Stimulated activated CD4-positive, alpha-beta T cell treated with anti-CD3 and anti-CD28 coated beads, Interleukin-2, amount 100 ng/mL, for 24 hours (primary cell): ENCODE measurements at places on chromosomes 16 and 17.
A peak's percentile ranks its signal among the peaks of the same experiment; 100 is the strongest.

DNA sequence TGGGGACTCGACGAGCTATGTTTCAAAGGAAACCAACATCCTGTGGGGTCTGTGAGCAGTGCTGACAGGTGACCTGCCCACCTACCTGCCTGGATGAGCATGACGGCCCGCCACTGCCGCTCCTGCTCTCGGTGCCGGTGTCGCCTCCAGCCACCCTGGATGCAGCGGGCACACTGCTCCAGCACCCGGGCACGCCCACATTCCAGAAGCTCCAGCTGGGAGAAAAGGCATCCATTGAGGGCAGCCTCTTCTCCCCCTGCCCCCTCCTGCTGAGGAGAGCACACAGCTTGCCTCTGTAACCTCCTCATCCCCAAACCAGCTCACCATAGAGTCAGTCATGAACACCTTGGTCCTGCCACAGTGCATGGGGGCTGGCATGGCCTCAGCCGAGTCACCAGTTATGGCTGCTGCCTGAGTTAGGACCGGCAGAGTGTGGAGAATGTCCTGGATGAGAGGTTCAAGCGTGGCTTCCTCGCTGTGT is 14.3 kb downstream of the ZNHIT3 start:
- no peak for DNase-seq

DNA sequence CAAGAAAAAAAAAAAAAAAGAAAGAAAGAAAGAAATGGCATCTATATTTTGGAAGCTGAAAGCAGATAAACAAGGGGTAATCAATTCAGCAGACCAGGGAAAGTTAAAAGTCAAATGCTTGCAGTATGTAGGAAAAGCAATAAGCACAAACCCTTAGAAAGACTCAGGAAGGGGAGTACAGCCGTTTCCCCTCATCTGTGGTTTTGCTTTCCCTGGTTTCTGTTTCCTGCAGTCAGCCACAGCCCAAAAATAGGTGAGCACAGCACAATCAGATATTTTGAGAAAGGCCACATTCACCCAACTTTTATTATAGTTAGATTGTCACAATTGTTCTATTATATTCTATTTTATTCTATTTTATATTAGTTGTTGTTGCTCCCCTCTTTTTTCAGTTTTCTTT is 14.4 kb upstream of the ALOX12 start:
- no peak for DNase-seq

- no peak for DNase-seq
Measured at GRCh38 chr17:47931848-47932247, 9.5 kb upstream of the PNPO start.

DNA sequence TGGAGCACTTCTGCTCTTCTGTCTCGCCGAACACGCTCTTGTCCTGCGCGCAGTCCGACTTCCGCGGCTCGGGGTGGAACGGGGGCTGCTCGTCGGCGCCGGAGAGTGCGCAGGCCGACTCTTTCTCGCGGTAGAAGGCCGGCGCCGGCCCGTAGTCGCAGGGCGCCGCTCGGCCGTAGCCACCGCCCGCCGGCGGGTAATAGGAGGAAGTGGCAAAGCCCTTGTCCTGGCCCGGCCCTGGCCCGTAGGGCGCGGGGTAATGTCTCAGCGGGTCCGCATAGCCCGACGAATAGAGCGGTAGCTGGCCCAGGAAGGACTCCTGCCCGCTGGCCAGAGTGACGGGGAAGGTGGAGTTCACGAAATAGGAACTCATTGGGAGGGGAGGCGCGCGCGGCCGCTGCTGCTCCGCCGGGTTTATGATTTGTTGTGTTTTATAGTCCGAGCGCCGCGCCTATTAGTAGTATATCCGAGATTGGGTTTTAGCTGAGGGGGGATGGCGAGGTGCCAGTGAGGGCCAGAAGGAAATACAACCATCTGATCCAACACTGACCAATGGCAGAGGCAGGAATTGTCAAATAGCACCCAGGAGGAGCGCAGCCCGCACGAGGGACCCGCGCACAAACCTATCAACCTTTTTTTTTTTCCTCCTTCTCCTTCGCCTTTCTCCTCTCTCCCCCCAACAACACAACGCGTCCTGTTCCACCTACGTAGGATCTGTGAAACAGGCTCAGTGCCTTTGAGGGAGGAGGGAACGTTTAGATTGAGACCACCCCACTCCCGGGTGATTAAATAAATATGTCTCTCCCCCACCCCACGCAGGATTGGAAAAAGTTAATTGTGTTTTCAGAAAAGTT is 4.4 kb upstream of the HOXB5 start:
- DNase-seq, result no peak

DNA sequence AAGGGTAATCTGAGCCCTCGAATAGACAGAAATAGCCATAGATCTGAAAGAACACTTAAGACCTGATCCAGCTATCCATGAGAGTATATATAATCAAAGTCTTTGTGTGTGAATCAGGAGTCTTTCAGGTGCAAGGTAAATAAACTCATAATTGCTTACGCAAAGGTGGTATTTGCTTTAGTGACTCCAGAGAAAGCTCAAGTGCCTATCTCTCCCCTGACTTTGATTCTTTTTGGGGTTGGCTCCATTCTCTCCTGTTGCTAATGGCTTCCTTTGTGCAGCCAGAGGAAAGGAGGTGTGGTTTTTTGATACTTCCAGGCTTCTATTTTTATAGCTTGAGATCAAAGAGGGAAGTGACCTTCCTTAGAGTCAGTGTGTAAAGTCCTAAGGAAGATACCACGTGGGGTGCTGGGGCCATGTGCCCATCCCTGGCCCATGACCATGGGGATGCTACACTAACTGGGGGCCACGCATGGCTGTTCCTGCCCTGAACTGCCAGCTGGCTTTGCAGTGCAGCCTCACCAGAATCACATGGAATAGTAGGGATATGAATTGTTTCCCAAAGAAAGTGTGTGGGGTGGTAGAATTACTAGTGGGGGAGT is 45.8 kb downstream of the TENT4B start:
- DNase-seq, result no peak

DNA sequence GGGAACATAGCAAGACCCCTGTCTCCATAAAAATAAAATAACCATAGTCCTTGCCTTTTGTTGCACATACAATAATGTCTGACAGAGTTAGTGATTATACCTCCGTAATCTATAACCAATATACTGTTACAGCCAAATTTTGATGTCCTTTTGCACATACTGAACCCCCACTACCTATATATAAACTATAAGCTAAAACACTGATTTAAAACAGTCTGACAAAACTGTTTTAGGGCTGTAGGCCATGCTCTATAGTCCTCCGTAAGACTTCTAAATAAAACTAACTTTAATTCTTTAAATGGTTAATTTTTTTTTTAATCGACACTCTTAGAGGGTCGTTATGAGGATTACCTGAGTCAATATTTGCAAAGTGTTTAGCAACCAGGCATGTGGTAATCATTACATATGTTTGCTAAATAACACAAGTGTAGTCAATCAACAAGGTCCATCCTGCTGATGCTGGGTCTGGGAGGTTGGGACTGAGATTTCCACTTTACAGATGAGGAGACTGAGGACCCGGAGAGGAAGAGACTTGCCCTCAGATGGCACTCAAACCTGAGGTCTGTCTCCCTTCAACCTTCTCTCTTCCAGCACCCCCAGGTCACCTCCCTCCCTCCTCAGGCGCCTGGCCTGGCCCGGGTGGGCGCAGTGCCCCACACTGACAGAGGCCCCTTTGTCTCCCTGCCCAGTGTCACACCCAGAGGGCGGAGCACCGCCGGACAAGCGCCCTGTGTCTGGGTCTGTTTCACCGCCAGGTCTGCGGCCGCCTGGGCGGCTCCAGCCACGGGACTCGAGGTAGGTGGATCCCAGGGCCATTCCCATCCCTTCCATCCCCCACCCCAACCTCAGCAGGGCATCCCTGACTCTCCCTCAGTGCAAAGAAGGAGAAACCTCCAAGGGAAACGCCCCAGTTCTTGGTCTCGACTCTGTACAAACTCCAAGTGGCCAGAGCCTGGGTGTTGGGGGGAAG is 10.3 kb downstream of the ZNF385C start:
- no peak for DNase-seq

DNA sequence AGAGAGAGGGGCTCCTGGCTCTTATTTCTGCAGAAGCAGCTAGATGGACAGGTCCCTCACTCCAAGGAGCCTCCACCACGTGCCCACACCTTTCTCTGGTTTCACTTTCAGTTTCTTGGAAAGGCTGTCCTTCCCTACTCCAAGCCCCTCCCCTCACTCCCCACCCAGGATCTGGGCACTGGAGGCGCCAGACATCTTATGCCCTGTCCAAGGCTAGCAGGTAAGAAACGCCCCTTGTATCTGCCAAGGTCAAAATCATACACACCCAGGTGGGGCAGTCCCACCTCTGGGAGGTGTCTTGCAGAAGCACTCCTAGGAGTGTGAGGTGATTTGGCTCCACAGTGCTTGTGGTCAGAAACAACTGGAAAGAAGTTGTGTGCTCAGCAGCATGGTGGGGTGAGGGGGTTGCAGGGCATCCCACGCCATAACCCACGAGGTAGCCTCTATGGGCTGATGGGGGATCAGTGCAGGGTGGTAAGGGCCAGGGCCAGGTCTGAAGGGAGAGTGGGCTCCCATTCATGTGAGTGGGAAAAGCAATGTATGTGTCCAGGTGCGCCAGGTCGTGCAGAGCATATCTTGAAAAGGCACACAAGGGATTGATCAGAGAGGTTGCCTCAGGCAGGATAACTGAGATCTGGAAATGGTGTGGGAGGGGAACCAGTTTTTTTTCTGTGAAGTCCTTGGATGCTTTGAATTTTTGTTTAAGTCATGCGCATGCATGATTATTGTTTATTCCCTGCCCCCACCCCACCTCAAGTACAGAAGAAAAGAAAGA is 31.8 kb upstream of the PRM1 start:
- peak; percentile 8 for DNase-seq

DNA sequence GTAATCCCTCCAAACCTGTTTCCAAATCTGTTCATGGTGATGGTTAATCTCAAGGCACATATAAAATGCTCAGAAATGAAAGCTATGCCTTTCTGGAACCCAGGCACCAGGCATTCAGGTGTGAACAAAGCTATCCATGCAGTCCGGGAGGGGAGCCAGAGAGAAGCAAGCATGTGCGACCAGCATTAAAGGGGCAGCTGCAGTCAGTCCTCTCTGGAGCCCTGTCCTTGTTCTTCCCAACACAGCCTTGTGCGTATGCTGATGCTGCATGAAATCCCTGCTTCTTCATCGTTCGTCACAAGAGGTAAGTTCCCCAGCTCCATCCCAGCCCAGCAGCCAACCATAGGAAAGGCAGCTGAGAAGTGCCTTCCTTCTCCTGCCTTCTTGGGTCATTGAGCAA is 148.7 kb downstream of the GRIN2A start:
- DNase-seq, result no peak

DNA sequence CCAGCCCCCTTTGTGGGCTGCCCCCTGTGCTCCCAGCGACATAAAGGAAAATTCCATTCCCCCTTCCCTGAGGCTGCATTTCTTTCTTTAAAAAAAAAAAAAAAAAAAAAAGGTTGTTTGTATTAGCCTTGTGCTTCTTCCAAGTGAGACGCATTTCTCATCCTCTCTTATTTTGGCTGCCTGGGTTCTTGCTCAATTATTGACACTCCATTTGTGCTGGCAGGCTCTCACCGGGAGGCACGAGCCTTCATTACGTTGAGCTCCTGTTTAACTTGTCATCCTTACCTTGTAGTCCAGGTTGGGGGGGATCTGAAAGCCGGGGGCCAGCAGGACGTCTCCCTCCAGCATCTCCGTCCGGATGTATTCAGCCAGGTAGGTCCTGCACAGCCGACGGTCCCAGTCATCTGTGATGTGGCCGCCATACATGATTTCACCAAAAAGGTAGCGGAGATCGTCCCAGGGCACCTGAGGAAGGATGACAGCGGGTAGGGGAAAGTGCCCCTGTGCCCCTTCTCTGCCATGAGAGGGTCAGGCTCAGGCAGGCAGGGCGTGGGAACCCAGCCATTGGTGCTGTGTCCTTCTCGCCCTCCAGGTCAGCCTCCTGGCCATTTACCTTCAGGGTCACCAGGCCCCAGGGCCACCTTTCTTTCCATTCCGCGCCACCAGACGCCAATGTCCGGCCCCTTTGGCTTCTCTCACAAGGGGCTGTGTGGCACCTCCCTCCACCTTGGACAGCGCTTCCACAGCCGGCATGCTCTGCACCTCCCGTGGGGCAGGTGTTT is 50.6 kb downstream of the PGS1 start:
- no peak for DNase-seq

DNA sequence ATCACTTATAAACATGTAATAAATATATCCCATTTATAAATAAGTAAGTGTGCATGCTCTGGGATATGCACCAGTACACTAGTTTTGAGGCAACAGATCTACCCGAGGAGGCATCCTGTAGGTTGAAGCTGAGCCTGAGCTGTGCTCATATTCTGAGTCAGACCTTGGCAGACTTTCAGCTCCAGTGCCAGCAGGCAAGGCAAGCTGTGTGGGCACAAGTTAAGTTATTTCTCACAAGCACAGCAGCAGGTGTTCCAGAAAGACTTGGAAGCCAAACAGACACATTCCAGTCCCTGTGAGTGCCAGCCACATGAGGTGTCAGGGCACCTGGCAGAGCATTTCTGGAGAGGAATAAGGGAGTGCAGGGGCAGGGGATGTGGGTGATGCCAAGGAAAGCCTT is 1.3 kb upstream of the CLEC19A start:
- no peak for DNase-seq

DNA sequence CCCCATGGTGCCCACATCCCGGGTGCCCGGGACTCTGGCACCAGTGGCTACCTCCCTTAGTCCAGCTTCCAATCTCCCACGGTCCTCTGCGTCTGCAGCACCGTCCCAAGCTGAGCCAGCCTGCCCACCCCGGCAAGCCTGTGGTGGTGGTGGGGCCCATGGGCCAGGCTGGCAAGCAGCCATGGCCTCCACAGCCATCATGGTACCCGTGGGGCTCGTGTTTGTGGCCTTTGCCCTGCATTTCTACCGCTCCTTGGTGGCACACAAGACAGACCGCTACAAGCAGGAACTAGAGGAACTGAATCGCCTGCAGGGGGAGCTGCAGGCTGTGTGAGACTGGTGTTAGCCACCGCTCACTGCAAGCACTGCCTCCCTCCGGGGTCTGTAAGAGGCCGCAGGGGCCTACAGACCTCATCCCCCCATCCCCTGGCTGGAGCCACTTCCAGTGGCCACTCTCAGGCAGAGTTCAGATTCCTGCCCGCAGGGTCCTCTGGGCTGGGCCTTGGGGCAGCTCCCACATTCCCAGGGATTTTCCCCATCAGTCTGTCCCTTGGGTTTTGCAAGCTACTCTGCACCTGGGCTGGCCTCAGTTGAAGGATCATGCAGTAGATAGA is 3.9 kb upstream of the SETD1A start:
- DNase-seq, result peak; percentile 75

DNA sequence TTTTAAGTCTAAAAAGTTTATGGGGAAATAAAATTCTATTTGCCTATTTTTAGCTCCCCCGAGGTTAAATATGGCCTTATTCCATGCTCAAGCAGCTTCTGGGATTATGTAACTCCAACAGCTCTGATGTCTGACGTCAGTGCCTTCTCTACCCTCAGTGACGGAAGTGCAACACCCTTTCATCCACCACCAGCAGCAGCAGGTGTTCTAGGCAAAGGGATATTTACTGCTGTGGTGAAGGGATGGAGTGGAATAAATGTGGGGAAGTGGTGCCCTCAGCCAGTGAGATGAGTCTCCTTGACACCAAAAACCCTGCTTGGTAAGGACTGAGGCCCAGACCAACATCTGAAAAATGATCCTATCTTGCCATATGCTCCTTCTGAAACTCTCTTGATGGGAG is 247.4 kb downstream of the SHISA9 start:
- no peak for DNase-seq

- DNase-seq, result peak; percentile 28
Measured at GRCh38 chr17:9226794-9227135, 205.5 kb downstream of the NTN1 start.

GRCh38 chr17:56819431-56820145 is 14.1 kb downstream of the C17orf67 start:
- DNase-seq, result peak; percentile 79

GRCh38 chr16:1615761-1616160 is 3.6 kb downstream of the CRAMP1 start:
- DNase-seq, result no peak
